ENCODE measurements at places on chromosomes 6 and 20.

DNA sequence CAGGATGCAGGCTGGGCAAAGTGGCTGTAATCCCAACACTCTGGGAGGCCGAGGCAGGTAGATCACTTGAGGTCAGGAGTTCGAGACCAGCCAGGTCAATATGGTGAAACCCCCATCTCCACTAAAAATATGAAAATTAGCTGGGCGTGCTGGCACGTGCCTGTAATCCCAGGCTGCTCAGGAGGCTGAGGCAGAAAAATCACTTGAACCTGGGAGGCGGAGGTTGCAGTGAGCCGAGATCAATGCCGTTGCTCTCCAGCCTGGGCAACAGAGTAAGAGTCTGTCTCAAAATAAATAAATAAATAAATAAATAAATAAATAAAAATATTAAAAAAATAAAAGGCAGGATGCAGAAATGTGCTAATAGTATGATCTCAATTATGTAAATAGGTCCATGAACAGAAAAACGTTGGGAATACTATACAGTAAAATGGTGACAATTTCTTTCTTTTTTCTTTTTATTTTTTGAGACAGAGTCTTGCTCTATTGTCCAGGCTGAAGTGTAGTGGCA lies 8.4 kb upstream of the CBFA2T2 start:
- no peak for DNase-seq

DNA sequence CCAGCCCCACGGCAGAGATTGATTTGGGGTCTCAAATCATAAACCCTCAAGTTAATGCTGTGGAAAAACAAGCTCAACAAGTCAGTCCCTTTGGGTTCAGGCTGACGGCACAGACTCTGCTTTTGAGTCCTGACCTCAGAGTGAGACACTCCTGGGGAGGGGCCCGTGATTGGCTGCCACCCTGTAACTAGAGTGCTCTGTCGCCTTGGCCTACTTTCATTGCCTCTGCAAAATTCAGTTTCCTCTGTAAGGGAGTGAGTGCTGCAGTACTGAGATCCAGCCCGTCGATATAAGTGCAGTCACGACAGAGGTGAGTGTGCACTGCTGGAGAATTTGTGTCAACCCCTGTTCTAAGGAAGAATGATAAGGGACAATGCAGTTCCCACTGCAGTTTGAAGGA lies 105.6 kb downstream of the ANKS1A start:
- no peak for DNase-seq

GRCh38 chr6:87667032-87667431 lies 35.0 kb downstream of the AKIRIN2 start:
- no peak for DNase-seq

- DNase-seq = no peak
Measured at GRCh38 chr6:139520321-139520768, 145.9 kb upstream of the CITED2 start.

- no peak for DNase-seq
Measured at GRCh38 chr20:33306228-33306627, 23.2 kb downstream of the BPIFB1 start.

DNA sequence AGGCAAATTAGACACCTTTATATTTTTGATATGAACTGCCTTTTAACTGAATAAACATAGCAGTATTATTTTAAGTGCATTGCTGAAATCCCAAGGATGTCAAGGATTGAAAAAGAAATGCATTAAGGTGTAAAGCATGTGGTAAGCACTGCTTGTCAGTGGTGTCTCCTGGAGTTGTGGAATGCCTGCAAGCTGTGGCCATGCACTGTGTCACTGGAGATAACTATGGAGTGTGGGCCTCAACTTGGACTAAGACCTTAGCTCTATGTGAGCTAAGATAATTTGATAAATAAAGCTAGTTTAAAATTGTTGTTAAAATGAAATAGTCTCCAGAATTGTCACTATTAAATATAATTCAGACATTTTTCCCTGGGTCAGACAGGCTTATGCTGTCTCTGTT lies 156.6 kb upstream of the OPRM1 start:
- DNase-seq = no peak

GRCh38 chr6:134287859-134288537 lies 29.9 kb downstream of the SGK1 start:
- DNase-seq = no peak

DNA sequence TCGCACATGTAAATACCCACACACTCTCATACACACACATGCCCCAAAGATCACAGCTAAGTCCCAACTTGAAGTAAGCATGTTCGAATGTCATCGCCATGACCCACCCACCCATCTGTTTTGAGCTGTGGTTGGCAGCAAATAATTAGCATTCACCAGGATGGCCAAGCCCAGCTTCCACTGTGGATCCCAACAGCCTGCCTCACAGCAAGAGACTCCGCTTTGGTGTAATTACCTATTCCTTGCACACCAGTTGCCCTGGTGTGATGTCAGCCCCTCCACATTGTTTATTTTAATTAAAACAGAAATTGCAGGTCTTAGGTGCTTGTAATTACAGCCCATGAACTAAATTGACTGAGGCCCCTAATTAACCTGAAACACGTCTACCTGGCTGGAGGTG lies 81.1 kb downstream of the MAFB start:
- no peak for DNase-seq

GRCh38 chr20:21705575-21706260 lies at the start of gene PAX1:
Gene PAX1 (plus strand): TSS chr20:21705664. CDS start chr20:21705713, 49 bp downstream.
- no peak for DNase-seq

DNA sequence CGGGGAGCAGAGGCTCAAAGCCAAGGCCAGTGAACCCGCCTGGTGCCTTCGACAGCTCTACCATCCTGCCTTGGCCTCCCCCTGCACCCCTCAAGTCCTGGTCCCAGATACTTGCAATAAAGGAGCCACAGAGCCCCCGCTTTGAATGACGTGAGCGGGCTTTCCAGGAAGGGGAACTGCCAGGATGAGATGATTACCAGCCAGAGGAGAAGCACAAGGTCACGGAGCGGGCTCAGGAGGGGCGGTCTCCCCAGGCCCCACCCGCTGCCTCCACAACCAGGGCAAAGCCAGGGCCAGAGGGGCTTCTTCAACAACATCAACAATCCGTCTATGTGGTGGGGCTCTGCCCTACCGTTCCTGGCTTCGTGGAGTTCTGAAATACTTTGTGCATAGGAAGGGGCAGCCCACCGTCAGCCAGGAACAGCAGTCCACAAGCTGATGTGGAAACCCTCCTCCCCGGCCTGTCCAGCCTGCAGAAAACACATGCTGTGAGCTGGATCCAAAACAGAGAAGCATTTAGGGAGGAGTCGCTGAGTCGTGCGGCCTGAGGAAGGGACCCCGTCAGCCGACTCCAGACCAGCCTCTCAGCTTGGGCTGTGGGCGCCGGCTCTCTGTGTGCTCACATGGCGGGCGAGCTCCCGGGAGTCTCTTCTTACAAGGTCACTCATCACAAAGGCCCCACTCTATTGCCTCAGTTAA lies 392.5 kb downstream of the CDH4 start:
- DNase-seq = no peak

DNA sequence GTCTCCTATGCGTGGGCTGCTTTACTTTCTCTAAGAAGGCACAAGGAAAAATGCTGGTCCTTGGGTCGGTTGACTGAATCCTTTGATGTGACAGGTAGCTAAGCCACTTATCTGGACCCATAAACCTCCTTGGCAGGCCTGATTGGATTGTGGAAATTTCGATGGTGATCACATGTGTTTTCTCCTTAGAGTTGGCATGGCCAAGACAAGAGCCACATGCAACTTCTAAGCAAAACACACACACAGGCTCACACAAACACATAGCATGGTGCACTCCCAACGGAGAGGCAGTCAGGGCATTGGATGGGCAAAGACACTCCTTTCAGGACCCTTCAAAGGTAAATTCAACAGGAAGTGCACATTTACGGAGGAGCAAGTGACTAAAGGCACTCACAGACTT lies 95.2 kb downstream of the PSMG4 start:
- no peak for DNase-seq

DNA sequence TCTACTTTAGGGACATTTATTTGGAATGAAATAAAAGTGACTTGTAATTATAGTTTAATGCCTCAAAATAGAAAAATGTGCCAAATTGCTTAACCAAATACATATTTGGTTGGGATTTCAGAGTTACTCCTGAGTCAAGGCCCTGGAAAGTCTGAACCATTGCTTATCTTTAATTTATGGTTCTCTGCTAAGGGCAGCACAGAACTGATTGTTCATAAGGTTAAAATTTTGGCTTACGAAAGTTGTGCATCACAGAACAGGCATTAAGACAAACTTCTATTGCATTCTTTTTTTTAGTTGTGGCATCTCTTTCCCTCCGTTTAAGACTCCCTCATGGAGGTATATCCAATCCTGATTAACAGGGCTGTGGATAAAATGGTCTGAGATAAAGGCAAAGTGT lies 92.2 kb upstream of the TENT5A start:
- no peak for DNase-seq

DNA sequence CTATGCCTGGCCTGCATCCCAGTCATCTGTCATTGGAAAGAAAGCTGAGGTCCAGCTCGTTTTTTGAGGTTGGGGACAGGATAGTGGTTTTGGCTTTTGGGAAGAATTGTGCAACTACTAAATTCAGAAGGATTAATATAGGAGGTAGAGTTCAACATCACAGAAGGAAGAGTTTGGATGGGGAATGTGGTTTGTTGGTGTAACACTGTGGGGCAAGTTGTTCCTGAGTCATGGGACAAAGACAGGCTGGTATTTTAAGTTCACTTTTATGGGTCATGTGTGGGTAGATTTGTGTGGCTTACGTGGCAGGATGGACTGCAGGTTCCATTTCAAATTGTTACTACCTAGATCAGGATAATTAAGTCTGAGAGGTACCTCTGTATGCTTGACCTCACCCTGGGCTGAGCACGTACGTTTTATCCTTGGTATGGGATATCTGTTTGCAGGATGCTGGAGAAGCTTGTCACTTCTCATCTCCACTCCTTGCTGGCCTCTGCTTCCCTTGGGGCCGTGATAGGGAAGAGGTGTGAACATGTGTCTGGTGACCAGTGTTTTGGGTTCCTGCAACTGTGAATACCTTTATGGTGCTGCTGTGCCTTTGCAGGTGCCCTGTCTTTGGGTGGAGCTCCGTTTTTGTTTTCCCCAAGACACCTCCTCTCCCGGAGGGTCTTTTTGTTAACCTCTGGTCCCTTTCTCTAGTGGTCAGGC lies 177.6 kb downstream of the JARID2 start:
- no peak for DNase-seq

DNA sequence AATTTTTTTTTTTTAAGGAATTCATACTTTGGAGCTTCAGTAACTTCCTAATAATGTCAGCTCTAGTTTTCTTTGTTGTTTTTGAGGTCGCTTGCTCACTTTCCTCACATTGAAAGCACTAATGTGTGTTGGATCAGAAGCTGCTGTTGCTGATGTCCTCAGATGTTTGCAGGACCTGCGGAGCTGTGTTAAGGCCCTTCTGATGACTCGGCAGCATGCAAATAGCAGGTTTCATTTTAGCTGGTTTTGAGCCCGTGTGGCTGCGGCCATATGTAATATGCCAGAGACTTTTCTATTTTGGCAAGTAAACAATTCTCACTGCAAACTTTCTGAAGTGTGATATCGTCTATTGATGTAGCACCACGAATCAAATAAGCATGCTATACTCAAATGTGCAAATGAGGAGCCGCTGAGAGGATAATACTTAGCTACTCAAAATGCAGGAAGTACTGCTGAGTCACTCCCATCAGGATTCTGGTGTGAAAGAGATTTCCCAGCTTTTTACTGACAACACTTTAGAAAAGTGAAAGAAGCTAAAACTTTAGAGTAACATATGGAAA lies 187.8 kb downstream of the SASH1 start:
- no peak for DNase-seq

GRCh38 chr20:57259938-57260921 lies 6.2 kb downstream of the BMP7 start:
- DNase-seq = no peak

GRCh38 chr20:19453410-19453809 lies 241.0 kb downstream of the SLC24A3 start:
- DNase-seq = no peak

DNA sequence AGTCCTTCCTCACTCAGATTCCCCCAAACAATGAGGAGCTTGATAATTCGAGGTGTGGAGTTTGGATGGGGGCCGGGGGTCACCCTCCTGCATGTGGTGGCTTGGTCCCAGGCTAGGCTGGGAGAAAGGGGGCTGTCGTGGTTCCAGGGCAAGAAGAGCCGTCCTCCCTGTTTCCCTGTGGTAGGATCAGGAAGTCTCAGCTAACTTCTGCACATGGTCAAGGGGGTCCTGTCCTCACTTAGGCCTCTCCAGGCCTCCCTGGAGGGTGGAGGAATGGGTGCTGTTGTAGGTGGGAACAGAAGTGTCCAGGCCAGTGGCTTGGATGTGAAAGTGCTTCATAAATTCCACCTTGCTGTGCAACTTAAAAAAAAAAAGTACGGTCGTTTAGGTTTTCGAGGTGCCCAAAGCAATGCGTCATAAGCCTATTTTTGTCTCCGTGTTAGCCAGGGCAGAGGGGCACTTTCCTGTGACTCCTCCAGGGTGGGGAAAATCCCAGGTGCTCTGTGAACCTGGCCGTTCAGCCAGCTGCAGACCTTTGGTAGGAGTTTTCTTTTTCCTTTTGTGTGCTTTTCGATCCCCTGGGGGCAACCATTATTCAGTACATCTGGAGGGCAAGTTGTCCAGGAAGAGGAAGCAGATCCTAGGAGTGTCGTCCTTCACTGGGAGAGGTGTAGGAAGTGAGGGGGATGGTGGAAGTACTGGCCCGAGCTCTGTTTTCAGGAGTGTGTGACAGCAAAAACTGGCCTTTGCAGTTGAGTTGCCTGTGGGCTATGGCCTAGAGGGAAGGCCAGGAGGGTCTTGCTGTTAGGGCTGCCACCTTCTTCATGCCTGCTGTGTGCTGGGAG lies 9.6 kb downstream of the IGF2R start:
- no peak for DNase-seq

GRCh38 chr20:33438481-33438880 lies 5.1 kb downstream of the SNTA1 start:
- DNase-seq = no peak

DNA sequence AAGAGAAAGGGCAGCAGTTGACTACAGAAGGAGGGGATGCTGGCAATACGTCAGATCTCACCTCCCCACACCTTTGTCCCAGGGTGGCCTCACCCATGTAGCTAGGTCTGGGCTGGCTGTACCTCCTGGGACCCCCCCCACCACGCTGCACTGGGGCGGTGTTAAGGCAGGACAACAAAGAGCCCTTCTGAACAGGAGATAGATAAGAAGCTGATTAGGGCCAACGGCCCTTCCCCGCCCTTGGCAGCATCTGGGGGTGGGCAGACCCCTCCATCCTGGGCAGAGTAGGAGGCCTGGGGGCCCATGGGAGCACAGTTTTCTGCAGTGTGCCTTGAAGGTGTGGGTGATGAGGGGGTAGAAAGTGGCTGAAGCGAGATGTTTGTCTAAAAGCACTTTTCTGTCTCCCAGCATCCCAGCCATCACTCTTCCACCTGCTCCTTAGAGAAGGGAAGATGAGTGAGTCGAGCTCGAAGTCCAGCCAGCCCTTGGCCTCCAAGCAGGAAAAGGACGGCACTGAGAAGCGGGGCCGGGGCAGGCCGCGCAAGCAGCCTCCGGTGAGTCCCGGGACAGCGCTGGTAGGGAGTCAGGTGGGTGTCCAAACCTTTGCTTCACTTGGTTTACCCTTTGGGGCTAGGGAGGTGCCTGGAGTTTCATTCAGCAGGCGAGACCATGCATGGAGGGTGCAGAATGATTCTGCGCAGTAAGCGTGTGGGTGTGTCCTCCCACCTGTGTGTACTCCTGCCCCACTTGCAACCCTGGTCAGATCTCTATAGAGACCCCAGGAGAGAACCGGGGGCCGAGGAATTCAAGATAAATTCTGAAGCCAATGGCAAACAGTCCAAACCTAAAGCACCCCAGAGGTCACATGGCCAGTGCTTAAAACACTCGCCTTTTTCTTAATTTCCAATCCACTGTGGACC lies 3.9 kb downstream of the HMGA1 start:
- DNase-seq = no peak

All from stimulated activated CD8-positive, alpha-beta memory T cell treated with anti-CD3 and anti-CD28 coated beads, Interleukin-4, amount 100 ng/mL, for 1 hour (primary cell).